Stimulated activated CD4-positive, alpha-beta T cell treated with anti-CD3 and anti-CD28 coated beads, Interleukin-12 subunit alpha, Interleukin-12 subunit beta, amount 100 ng/mL, for 24 hours (primary cell): ENCODE measurements at places on chromosomes 2 and 18.

- DNase-seq: no peak
These were observed 1487.0 kb downstream of the LRP1B start for GRCh38 chr2:140643761-140644187.

- no peak for DNase-seq
These were observed 58.5 kb downstream of the HS1BP3 start for GRCh38 chr2:20592106-20593071.

DNA sequence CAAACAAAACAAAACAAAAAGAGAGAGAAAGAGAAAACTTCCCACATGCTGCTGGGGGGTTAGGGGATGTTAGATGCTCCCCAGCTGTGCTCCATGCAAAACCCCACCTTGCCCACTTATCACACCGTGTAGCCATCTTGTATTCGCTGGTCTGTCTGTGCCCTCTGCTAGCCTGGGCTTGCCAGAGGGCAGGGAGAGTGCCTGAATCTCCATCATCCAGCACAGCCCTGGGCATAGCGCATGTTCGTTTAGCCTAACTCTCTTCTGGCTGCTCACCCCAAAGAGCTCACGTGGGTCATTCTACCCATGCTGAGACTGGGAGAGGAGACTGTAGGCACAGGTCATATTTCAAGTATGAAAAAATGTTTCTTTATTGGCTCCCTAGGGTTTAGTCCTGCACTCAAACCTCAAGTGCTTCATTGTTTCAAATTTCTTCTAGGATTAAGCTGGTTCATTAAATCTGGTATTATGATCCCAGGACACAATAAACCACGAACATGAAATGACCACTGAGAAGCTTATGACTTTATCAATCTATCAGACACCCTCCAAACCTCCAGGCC, 100.5 kb downstream of the KCNF1 start:
- DNase-seq: no peak

GRCh38 chr2:69644506-69644979, 1.0 kb upstream of the AAK1 start:
- no peak for DNase-seq

DNA sequence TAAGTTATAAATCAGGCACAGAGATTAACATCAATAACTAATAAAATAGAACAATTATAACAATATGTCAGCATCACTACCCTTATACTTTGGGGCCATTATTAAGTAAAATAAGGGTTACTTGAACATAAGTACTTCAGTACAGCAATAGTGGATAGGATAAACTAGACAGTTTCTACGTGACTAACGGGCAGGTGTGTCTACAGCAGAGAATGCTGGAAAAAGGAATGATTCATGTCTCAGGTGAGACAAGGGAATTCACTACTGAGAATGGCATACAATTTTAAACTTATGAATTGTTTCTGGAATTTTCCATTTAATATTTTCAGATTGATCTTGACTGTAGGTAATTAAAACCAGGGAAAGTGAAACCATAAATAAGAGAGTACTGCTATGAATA, 5.5 kb downstream of the WDR75 start:
- DNase-seq: no peak

DNA sequence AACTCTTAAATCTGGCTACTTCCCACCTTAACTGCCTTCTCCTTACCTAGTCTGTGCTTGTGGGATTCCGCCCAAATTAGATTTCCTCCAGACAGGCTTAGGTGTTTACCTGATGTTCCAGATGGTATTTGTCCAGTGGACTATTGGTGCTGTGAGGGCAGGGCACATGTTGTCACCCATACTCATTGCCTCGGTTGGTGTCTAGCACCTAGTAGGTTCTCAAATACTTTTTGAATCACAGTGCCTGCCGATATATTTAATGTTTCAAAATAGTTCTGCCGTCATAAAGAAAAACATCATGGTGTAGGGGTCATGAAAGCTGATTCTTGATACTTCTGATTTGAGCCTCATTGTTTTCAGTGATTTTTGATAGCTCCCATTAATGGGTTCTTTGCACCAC, 1.1 kb downstream of the SEPTIN2 start:
- DNase-seq: no peak

DNA sequence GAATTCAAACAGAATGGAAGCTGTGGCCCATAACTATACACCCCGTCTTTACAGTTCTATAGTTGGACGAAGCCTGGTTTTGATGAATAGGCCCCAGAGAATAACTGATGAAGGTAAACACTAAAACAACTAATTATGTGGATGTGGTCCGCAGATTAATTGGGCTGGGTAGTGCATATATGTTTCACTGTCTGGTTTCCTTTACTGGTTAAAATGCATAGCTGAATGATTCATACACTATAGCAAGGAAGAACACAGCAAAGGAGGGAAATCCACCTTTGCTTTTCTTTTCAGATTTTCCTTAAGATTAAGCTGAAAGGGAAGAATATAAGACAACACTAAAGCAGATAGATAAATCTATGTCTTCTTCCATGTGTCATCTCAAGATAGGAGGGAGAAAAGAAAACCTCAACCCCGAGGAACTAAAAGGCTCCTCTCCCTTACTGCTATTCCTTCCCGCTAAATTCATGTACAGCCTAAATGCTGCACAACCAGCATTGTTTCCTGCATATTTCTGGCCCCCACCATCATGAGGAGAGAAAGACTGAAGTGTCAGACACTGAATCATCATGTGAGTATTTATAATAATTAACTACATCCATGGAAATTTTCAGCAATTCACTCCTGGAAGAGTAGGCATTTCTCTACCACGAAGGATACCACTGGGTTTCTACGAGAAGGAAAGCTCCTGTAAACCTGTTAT, 297.1 kb upstream of the CCDC68 start:
- no peak for DNase-seq

- DNase-seq: no peak
These were observed 35.1 kb upstream of the CYBRD1 start for GRCh38 chr2:171487201-171487600.

DNA sequence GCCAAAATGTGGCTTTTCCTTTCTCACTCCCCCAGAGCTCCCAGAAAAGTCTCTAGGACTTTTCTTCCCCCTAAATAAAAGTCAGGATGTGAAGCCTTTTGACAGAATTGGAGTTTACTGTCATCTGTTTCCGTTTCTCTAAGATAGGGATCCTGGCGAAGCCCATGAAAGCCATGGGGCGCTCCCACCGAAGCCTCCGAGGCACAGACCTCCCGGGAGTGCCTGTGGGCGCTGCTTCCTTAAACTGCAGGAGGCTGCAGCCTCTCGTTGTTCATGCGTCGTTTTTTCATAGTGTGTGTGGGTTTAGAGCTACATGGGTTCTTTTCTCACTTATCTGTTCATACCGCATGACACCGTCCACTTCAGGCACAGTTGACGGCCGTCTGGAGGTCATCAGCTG, 56.8 kb downstream of the ASAP2 start:
- DNase-seq: no peak

GRCh38 chr2:74587664-74588277, 33.3 kb downstream of the DOK1 start:
- peak; percentile 49 for DNase-seq

GRCh38 chr2:116489944-116490343, 1324.5 kb upstream of the DDX18 start:
- no peak for DNase-seq

DNA sequence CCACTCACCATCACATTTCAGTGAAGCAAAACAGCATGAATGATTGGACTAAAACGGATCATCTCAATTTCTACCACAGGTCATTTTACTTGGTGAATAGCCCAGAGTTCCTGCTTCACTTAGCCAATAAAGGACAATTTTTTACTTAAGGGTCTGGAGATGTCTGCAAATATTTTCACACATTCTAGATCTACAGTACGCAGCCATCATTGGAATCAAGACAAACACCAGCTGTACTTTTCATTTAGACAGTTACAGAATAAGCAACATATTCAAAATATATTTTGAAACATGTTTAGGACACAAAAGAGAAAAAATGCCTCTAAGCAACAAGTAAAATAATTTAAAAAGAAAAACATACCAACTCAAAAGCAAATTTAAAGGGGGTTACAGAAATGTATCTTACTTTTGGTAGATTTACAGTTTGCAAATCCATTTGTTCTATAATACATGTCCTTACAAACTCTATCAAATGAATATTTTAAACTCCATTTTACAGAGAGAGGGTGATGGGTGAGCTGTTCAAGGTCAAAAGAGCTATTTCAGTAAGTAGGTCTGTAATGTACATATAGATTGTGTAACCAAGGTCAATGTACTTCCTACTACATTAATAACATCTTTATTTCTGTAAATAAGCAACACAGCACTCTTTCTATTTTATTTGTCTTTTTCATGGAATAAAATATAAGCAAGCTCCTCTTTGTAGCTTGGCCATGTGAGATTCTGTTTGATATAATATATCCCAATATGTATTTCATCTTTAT, 13.4 kb downstream of the PPP1R1C start:
- no peak for DNase-seq

GRCh38 chr18:72544092-72544886, at the start of gene CBLN2:
Gene CBLN2 (minus strand): TSS chr18:72544342. CDS start chr18:72542160, 2,182 bp downstream.
- DNase-seq: no peak

GRCh38 chr2:25981596-25982272, 563 bp downstream of the KIF3C start:
- DNase-seq: peak; percentile 7
